ENCODE measurements at places on chromosomes 1 and 21.
A peak's percentile ranks its signal among the peaks of the same experiment; 100 is the strongest.

- peak; percentile 20 for DNase-seq
Observed at GRCh38 chr21:29230551-29231261, 68.0 kb upstream of the BACH1 start.

- DNase-seq, result no peak
Observed at GRCh38 chr1:19354531-19354981, 42.4 kb downstream of the SLC66A1 start.

- no peak for DNase-seq
Observed at GRCh38 chr1:175480343-175480822, 263.0 kb downstream of the TNR start.

- no peak for DNase-seq
Observed at GRCh38 chr1:172801771-172802322, 142.9 kb downstream of the FASLG start.

- DNase-seq, result no peak
Observed at GRCh38 chr1:52119301-52120079, 22.4 kb upstream of the ZFYVE9 start.

GRCh38 chr1:112509005-112509659, 367 bp downstream of the WNT2B start:
- DNase-seq, result no peak

GRCh38 chr1:224623743-224624333, 7.7 kb downstream of the CNIH3 start:
- peak; percentile 40 for DNase-seq

DNA sequence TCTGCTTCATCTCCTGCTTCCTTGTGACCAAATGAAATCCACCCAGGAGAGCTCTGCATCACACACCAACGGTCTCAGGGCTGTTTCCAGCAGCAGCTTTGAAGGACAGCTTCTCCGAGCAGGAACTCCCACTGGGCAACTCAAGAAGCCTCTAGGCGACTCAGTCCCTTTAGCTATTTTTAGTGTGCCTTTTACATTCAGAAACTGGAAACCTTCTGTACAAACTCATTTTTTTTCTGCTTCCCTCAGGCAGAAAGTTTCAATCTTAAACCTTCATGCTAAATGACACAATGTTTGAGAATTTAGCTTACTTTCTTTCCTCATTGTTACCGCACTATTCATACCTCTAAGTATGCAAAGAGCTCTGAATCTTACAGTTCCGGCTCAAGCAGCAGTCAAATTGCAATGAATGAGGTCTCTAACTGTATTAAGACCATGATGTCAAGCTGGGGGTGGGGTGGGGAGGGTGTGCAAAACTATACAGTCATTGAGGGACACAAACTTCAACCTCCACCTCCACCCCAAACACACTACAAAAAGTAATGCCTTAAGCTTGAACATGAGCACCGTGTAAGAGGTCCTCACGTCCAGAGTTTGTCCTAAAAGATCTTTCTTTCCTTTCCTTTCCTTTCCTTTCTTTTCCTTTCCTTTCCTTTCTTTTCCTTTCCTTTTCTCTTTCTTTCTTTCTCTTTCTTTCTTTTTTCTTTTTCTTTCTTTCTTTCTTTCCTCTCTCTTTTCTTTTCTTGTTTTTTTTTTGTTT, 16.4 kb upstream of the TARBP1 start:
- no peak for DNase-seq

GRCh38 chr1:180260541-180260940, 30.5 kb downstream of the LHX4 start:
- no peak for DNase-seq

- DNase-seq, result peak; percentile 44
Observed at GRCh38 chr1:78092643-78093042, 46.9 kb downstream of the GIPC2 start.

DNA sequence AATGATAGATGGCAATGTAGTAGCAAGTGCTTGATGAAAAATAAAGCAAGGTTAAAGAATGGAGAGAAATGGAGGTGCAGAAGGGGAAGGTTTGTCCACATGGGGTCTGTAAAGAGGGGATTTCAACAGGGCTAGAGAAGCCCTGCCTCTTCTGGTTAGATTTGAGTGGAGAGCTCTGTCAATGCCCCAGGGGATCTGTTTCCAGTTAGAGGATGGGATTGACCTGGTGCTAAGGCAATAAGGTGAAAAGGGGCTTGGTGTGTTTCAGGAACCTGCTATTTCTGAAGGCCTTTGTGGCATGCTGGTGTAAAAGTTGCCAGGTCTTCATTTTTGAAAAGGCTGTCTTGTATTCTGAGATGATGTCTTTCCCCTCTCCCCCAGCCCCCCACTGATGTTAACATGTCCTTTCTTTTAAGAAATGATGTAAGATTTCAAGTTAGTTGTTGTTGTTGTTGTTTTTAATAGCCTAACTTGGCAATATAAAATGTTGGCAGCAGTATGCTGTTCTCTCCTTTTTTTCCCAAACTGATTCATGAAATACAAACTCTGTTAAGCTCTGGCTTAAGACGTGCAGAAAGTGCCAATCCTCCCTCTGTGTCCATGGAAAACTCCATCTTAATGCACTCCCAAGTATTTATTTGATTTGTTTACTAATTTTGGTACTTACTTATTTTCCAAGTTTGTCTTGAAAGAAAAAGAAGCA, 370.3 kb upstream of the ADGRL2 start:
- DNase-seq, result no peak

- no peak for DNase-seq
Observed at GRCh38 chr1:65292861-65293593, 16.3 kb upstream of the DNAJC6 start.

- DNase-seq, result no peak
Observed at GRCh38 chr1:186512698-186513457, 52.0 kb upstream of the PDC start.

DNA sequence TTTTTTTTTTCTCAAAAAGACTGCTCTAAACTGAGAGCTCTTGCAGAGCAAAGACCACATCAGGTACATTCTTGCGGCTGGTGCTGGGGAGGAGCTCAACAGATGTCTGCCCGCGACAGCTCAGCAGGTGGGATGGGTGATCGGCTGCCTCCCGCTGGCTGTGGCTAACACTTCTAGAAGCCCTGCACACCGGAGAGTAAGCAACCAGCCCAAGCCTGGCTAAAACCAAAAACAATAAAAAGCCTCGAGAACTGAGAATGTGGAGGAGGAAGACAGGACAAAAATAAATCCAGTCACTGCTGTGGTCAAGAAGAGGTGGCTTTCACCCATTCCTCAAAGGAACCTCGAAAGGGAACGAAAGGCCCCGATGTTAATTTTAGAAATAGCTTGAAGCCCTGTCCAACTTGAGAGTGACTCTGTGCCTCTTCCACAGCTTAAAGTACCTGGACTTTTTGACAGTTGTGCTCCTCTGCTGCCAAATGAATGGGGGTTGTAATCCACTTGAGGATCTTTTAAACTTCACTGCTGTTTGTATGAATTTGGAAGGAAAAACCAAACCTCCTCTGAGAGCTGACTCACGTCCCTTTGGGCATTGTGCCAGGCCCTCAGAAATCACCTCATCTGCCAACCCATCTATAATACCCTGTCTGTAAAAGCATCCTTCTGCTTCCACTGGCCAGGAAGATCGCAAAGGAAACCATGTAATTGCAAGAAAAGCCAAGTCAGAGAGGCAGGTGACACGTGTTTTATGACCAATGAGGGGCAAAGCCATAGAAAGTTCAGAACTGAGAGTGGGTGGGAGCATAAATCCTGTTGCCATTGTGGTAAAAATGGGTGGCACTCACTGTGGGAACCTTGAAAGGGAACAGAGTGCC, 78.6 kb downstream of the KCNN3 start:
- DNase-seq, result peak; percentile 19

DNA sequence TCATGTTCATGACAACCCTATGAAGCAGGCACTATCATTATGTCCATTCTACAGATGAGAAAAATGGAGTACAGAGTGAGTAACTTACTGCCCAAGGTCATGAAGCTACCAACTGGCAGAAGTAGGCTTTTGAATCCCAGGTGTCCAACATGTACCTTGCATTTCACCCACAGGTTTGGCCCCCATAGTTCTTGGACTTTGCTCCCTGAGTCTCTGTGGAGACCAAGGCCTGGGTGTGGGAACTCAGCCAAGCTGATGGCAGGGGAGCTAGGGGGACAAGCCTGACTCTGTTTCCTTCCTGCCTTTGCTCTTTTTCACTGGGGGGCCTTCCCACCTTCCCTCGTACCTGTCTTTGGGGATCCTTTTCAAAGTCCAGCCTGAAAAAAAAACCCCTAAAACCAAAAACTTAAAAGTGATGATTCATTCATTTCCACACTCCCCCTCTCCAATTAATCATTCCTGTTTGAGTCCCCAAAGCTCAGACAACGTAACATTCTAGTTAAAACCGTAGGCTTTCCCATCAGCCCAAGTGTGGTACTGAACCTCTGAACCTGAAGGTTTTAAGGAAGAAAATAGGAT, 8.5 kb upstream of the TTC22 start:
- DNase-seq, result peak; percentile 45

- peak; percentile 39 for DNase-seq
Observed at GRCh38 chr1:248696261-248696660, 6.3 kb downstream of the OR14I1 start.

- no peak for DNase-seq
Observed at GRCh38 chr1:62794053-62794452, 10.1 kb downstream of the ATG4C start.

- DNase-seq, result no peak
Observed at GRCh38 chr1:65593516-65593915, 173.0 kb downstream of the LEPR start.

- no peak for DNase-seq
Observed at GRCh38 chr1:74775735-74776134, 42.8 kb downstream of the TYW3 start.

DNA sequence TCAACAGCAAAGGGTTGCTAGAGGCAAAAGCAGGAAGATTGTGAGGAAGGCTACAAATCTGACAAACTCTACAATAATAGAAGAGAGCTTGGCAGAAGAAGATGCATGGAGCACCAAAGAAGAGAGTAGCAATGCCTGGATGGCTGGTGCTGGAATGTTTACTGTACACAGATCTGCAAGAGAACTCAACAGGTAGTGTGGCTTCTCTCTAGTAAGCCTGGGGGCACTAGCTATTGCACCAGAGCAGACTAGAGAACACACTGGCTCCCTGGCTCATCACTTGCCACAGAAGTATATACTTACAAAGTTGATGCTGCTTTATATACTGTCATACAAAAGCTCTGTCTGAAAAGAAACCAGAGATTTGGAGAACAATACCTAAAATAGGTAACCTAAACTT, 475.0 kb upstream of the NCAM2 start:
- no peak for DNase-seq

GRCh38 chr1:224609333-224609732, 6.8 kb upstream of the CNIH3 start:
- DNase-seq, result no peak

- DNase-seq, result peak; percentile 40
Observed at GRCh38 chr21:33642896-33643657, 776 bp downstream of the ITSN1 start.

- DNase-seq, result peak; percentile 76
Observed at GRCh38 chr1:43454270-43455011, 710 bp upstream of the HYI start.

DNA sequence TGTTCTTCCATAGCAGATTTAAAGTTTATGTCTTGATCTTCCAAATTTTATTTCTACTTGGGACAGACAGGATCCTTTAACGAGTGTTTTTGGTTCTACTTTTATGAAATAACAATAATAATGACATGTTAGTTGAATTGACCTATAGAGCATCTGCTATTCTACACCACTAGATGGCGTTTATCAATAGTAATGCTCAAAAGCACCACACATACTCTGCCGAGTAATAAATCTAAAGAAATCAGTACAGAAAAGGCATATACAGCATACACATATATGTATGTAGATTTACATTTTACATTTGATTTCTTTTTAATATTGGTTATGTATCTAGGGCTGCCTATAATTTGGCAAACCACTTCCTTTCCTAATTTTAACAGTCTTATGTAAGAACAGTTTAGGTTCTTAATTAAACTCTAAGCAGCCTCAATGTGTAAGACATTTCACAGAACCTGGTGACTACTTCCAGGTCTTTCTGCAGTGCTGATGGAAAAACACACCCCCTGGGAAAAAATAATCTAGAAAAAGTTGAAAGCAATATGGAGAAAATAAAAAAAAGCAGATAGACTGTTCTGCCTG, 5.9 kb upstream of the SIPA1L2 start:
- peak; percentile 80 for DNase-seq

Data from LoVo (cell line).